Activated T-cell treated with anti-CD3 and anti-CD28 coated beads, Interleukin-2, amount 50 U/mL, for 48 hours (primary cell): ENCODE measurements at places on chromosomes 6 and 20.

- DNase-seq: no peak
Observed at GRCh38 chr20:13839421-13840092, 54.7 kb downstream of the NDUFAF5 start.

DNA sequence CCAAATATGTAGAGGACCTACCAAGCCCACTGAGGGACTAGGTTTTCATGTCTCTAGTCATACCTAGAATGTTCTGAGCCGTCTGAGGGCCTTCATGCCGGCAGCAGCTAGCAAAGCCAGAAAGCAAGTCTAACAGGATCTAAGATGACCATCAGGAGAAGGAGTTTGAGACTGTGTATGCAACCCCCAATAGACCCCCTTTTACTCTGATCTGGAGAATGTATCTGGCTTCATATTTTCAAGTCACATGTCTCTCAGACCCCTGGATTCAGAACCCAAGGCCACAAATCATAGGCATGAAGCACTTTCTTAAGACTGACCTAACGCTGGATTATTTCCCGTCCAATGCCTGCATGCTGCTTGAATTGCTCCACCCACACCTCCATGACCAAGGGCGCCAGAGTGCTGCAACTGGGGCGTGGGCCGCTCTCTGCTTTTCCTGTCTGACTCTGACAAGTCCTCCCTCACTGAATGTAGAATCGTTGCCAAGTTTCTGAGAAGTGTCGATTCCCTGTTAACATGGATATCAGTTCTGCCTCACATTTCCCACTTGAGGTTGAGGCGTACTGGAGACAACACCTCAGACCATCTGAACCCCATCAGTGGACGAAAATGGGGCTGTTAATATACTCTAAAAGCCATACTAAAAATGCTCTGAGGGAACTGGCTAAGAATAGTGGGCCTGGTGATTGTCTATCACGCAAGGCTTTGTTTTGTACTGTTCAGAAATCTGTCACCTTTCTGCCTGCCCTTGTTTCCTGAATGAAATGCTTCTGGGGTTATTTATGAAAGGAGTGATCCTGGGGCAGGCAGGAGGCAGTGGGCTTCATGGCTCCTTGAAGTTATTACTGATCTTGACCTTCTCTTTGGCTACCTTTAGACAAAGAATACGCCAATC is 23.9 kb upstream of the ASXL1 start:
- DNase-seq: peak; percentile 71

- DNase-seq: no peak
Observed at GRCh38 chr6:4319981-4320683, 184.8 kb upstream of the ECI2 start.

- no peak for DNase-seq
Observed at GRCh38 chr6:16301511-16301910, 63.1 kb downstream of the GMPR start.

- DNase-seq: no peak
Observed at GRCh38 chr6:70264306-70264705, 38.6 kb downstream of the COL9A1 start.

DNA sequence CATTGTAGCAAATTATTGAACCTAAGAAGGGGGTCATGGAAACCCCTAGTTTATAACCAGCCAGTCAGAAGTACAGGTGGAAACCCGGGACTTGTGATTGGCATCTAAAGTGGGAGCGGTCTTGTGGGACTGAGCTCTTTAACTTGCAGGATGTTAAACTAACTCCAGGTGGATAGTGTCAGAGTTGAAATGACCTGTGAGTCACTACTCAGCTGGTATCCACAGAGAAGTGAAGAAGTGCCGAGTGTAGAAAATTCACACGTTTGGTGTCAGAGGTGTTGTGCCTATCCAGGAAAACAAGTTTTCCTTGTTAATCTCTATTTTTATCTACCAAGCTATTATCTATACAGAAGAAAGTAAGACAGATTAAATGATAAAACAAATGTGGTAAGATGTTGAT is 179.7 kb downstream of the ADGRG6 start:
- DNase-seq: no peak

- DNase-seq: no peak
Observed at GRCh38 chr6:111503194-111503593, 20.2 kb upstream of the REV3L start.

DNA sequence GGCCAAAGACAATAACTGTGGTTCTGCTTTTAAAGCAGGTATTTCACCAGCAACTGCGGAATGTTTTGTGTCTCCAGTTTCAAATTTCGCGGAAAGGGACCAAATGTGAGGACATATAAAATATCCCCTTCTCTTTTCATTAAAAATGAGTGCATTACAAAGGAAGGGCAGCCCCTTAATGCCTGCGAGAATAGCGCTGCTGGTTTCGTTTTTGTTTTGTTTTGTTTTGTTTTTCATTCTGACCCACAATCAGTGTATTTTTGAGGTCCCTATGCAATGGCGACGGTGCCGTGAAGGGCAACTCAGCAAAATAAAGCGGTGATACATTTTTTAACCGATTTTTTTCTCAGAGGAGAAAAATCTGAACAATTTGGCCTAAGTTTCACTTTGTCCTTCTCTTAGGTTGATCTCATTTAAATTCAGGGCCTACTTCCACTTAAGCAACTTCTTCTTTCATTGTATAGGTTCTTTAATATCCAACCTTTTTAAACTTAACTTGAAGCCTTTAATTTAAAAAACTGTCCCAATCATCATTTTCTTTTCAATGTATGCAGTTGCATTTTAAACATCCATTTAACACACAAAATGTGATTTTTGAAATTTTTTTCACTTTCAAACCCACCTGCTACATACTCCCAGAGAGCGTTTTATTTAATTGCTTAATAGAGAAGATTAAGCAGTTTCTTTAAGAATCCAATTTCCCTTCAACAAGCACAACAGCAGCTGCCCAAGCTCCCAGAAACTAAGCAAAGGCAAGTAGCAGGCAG is 2.9 kb upstream of the HIVEP2 start:
- DNase-seq: no peak

- DNase-seq: peak; percentile 64
Observed at GRCh38 chr20:62010551-62011402, 54.9 kb downstream of the TAF4 start.

- no peak for DNase-seq
Observed at GRCh38 chr20:44695295-44695673, 19.9 kb upstream of the CCN5 start.

DNA sequence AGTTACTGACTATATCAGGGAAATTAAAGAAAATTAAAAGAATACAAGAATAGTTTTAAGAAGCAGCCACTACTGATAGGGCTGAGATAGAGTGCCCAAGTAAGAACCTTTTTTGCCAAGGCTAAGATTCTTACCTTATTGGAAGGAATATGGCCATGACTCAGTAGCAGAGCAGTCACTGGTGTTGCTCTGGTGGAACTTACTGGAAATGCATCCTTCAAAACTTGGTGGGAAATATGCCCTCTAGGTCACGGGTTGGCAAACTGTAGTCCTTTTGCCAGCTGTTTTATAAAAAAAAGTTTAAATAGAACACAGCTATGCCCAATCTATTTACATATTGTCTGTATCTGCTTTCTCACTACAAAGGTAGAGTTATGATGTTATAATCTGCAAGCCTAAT is 6.0 kb downstream of the HSF2 start:
- DNase-seq: no peak

DNA sequence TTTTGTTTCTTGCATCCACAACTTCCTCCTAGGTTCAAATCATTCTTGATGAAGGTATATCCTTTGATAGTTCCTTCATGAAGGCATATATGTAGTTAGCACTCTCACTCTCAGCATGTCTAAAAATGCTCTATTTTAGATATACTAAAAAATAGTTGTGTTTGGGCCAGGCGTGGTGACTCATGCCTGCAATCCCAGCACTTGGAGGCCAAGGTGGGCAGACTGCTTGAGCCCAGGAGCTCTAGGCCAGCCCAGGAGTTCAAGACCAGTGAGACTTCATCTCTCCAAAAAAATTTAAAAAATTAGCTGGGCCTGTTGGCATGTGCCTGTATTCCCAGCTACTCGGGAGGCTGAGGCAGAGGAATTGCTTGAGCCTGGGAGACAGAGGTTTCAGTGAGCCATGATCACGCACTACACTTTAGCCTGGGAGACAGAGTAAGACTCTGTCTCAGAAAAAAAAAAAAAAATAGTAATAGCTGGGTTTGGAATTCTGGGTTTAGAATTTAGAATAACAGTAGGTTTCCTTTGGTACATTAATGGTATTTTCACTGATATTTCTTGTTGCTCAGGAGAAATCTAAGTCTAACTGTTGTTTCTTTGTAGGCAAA is 7.0 kb downstream of the SERAC1 start:
- DNase-seq: no peak

GRCh38 chr20:23127506-23128279 is 41.6 kb upstream of the CD93 start:
- no peak for DNase-seq

DNA sequence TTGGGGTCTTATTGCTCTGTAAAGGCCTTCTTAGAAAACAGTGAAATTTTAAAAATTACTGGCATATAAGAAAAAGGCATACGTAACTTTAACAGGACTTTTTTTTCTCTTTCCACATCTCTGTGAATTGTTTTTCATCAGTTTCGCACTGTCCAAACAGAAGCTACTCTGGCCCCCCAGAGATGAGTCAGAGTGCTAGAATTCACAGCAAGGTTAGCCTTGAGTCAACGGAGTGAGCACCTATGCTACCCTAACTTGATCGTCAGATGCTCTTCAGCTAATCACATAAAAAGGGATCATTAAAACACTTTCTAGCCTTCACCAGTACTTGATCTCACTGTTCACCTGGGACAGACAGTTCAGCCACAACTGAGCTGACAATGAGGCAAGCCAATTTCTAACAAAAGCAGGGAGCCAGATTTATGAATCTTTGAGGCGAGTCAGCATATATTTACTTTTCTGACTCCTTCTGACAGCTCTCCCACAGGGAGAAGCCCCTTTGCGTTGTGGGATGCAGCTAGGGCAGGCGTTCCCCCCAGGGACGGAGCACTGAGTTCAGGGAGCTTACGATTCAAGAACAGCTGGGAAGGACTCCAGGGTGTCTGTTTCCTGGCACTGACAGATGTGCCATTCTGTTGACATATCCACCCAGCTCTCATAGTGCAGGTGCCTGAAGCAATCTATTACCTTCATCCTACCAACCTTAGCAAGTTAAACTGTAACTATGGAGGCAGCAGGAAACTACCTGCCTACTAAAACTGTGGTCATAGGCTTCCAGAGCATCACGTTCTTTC is 46.4 kb upstream of the SPDEF start:
- DNase-seq: no peak
